Cortex of kidney (tissue), 1 donor: ENCODE measurements at places on chromosomes 1 and 21.

DNA sequence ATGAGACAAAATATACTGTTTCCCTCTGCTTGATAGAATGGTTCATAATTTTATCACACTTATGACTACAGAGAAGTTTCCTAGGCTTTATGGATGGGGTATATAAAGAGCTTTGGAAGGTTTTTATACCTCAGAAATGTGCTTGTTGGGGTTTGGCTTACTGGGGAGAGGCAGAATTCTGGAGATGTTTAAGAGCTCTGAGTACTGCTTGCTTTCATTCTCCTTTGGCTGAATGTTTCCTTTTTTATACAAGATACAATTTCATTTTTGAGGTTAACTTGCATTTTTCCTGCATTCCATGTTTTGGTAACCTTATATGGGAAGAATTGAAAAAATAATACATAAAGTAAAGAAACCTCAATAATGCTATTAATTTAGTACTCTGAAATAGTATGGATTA is 157.7 kb upstream of the COL11A1 start:
- no peak for DNase-seq

DNA sequence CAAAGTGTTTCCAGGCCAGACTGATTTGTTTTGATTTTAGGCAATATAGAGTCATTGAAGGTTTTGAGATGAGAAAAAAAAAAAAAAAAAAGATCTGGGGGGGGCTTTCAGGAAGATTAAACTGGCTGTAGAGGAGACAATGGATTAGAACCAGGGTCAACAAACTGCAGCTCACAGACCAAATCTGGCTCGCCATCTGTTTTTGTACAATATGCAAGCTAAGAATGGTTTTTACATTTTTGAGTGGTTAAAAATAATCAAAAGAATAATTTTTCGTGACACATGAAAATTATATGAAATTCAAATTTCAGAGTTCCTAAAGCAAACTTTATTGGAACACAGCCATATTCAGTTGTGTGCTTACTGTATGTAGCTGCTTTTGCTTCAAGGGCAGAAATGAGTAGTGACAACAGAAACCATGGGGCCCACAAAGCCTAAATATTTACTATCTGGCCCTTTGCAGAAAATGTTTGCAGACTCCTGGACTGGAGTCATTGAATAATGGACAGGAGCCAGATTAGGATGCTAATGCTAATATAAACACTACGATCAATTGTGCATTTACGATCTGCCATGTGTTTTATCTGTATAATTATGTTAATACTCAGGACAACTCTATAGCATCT is 375.7 kb upstream of the DAB1 start:
- no peak for DNase-seq

DNA sequence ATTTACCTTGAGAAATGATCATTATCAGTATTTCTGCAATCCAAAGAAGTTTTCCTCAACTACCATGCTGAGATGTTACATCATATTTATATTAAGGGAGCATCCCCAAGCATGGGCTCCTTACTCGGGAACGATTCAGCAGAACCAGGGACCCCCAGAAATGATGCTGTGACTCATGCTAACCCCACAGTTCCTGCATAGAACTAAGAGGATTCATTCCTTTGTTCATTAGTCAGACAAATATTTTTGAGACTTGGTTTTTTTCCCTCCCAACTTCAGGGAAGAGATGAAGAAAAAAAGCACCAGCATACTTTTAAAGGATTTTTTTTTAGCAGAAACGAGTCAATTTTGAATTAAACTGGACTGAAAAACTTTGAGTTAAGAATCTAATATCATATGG is 49.2 kb upstream of the COL24A1 start:
- DNase-seq, result no peak

DNA sequence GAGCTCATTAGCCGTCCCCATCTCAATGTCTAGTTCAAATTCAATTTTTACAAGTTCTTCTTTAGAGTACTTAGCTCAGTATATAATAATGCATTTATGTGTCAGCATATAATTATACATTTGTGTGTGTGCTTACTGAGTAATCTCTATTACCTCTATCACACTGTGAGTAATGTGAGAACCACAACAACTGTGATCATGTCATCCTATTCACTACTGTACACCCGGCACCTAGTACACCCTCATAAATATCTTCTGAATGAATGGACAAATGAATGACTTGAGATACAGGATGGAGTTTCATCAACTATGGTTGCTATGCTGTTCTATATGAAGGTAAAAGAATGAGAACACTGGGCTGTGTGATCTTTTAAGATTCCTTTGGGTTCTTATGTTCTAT is 124.0 kb downstream of the GPATCH2 start:
- no peak for DNase-seq

- no peak for DNase-seq
Observed at GRCh38 chr1:198657550-198658064, 18.8 kb downstream of the PTPRC start.

DNA sequence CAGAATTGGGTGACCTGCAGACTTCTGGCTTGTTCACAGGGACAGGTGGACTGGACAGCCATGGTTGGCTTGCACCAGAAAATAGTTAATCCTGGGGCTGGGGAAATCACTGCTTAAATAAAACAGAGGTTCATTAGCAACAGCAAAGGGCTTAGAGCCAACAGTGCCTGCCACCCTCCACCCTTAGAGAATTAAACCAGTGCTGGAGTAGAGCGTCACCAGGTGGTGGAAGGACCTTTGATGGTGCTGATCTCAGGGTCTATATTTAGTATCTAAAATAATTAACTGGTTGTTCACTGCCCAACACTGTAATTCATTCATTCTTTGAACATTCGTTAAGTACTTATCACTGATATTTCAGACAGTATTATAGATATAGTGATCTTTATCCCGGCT is 34.7 kb upstream of the PDE9A start:
- no peak for DNase-seq

DNA sequence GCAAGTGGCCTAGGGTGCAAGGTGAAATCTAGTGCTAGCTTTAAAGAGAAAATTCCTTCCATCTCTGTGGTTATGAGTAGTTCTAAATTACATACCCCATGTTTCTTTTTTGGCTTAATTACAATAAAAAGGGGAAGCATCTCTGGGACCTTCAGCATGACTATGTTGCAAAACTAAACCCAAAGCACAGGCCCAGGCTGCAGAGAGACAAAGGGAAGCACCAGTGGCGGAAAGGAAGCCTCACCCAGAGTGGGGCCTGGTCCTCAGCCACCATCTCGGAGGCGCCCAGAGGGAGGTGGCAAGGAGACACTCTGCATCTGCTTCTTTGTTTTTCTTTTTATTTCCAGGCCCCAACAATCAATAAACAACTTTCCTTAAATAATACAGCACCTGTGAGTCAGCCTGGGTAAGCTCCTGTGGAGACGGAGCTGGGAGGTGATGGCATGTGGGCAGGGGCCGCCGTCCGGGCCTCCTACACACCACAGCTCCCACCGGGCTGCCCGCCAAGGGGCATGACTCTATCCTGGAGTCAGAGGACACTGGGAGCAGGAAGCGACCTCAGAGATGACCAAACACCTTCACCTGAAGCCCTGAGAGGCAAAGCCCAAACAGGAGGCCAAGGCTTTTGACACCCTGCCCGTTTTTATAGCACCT is 21.7 kb downstream of the ITPKB start:
- DNase-seq, result no peak

DNA sequence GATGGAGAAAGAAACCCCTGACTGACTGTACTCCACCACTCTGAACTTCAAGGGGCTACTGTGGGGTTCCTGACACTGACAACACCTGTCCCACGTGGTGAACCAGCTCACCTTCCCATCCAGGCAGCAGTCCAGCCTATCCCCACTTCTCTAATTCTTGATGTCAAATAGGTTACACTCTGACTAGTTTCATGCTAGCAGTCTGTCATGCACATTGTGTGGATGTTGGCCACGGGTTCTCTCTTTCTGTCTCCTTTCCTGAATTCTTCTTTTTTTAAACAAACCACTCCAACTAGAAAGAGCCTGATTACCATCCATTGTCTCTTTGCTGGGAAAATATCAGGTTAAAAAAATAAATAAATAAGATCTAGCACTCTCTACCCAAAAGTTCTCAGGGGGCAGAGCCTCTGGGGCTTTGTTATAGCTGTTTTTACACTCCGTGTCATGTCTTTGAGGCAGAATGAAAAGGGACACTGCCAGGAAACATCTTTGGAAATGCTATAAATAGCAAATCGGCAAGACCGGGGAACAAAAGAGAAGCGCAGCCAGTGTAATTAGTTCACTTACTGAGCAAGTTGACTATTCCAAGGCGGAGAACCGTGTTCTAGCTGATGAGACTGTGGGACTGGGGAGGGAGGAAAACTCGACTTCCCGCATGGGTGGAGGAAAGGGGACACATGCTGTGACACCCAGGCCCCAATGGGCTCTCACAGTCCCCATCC is 356.1 kb downstream of the OMA1 start:
- DNase-seq, result no peak

DNA sequence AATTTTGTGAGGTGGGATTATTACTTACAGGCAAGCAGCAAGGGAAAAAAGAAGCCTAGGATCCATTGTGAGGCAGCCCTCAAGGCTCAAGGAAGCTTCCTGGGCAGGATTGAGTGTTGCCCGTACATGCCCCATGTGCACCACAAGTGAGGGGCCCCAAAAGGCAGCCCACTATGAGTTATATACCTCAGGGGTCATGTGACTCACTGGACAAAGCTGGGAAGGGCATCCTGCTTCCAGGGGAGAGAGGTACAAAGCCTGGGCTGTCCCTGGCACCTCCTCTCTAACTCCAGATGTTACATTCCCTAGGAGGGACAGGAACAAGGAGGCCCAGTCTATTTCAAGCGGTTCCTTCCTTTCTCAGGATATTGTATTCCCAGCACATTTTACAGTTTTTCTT is 34.0 kb upstream of the CD1D start:
- no peak for DNase-seq

- DNase-seq, result no peak
Observed at GRCh38 chr1:4319496-4319895, 334.9 kb upstream of the AJAP1 start.

DNA sequence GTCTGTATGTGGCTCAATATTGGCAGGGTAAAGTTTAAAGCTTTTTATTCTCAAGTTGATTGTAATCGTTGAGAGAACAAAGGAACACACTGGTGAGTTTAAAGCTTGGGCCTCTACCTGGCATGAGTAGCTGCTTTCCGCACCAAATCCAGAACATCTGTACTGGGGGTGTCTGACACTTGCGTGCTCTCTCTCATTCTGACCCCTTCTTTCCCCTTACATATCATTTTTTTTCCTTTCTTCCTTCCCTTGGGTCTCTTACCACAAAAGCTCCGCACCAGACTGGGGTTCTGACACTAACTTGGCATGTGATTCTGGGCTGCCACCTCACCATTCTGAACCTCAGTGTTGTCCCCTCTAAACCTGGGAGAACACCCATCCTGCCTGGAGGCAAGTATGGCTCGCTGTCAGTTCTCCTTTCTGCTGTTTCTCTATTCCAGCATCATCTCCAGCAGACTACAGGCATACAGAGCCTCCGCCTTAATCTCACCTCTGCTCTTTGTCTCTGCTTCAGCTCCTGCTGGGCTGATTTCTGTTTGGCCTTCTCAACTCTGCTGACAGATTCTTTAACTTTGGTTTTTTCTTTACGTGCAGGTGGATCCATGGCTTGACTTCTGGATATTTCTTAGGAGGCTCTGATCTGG is 859 bp upstream of the ERMAP start:
- DNase-seq, result no peak

GRCh38 chr1:57860325-57860724 is 436.5 kb upstream of the DAB1 start:
- DNase-seq, result no peak

DNA sequence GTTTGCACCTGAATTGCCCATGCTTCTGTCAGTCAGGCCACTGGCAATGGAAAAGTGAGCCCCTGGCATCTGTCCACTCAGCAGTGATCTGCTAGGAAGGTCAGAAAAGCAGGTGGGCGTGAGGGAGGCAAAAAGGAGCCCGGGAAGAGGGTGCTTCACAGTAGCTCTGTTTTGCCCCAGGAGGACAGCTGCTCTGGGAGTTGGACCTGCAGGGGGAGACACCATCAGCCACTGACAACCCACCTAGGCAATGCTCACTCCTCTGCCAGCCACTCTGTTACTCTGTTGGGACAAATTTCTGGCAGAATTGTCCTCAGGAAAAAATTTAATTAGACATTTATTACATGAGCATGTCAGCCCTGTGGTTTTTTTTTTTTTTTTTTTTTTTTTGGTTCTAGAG is 146.4 kb downstream of the LRIG2 start:
- DNase-seq, result no peak

DNA sequence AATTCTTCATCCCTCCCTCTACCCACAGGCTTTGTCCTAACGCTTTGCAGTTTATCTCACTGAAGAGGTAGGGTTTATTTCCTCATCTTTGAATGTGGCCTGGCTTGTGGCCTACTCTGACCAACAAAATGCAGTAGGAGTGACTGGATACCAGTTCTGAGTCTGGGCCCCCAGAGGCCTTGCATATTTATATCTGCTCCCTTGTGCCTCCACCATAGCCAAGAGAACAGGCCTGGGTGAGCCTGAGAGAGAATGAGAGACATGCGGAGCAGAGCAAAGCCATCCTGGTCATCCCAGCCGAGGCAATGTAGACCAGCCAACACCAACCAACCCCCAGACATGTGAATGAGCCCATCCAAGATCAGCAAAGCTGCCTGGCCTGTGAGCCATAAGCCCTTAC is 30.3 kb downstream of the SMIM12 start:
- DNase-seq, result no peak

DNA sequence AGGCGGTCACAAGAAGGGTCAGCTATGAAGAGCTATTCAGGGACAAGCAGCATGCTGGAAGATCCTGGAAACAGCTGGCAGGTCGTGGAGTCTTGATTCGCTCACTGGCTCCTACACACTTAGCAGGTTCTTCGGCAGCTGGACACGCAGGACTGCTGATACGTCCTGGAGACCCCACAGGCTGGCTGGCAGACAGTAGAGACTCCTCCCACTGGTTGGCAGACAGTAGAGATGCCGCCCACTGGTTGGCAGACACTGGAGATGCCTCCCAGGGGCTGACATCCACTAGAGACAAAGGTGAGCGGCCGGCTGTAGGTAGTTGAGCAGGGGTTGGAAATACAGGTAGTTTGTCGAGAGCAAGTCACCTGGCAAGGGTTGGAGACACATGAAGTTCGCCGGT is 466 bp downstream of the KRTAP11-1 start:
- DNase-seq, result no peak

DNA sequence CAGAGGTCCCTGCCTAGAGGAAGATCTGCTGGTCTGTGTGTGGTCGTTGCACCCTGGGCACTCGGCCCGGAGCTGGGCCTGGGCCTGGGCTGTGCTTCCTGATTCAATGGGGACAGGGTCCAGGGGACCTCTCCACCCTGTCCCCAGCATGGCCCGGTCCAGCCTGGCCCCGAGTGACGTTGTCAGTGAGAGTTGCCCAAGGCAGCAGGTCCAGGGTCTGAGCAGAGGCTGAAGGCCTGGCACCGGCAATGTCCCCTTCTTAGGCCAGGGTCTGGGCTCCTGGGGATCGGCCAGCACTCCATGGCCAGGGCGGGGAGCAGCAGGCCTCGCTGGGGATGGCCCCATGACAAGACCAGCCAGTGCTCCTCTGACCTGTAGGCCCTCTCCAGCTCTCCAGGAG is 15.6 kb upstream of the PEX10 start:
- no peak for DNase-seq

- DNase-seq, result no peak
Observed at GRCh38 chr1:93878501-93878888, 511 bp downstream of the DNTTIP2 start.
